ENCODE measurements at places on chromosomes 2 and 18.

DNA sequence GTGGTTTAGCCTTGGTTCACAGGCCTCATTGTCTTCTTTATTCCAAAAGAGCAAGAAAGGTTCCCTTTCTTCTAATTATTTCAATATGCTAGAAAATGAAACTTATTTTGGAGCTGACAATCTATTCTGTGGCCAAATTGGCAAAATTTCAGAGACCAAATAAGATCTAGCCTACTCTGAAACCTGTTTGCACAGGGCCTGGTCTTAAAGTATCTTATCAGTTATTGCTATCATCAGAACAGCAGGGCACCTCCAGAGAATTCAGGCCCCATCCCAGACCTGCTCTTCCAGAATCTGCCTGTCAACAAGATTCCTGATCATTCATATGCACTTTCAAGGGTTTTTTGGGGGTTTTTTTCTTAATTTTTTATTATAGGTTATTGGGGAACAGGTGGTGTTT is 198.7 kb downstream of the ANAPC1 start:
- peak; percentile 43 for DNase-seq

GRCh38 chr18:77407733-77408132 is 158.1 kb downstream of the GALR1 start:
- no peak for DNase-seq

DNA sequence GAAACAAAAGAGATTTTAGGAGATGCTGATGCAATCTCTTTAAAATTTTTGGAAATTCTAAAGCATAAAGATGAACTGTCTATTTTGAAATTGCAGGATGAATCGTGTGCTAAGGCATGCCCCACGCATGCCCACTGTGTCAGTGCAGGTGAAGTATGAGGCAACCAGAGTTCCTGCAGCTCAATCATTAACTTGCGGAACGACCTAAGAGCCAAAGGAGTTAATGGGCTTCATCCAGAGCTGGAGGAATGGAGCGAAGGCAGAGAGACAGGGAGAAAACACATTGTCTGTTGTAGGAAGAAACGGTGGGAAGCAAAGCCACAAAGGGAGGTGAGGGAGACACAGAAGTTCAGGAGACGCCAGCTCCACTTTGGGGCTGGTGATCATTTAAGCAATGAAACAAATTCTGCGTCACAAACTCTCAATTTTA is 265.2 kb downstream of the CCDC85A start:
- DNase-seq = no peak

- DNase-seq = peak; percentile 89
Observed at GRCh38 chr2:73018188-73018825, 53.2 kb downstream of the SFXN5 start.

GRCh38 chr2:205610437-205610836 is 71.9 kb upstream of the NRP2 start:
- DNase-seq = no peak

- no peak for DNase-seq
Observed at GRCh38 chr2:119879502-119879901, 119.8 kb downstream of the PTPN4 start.

DNA sequence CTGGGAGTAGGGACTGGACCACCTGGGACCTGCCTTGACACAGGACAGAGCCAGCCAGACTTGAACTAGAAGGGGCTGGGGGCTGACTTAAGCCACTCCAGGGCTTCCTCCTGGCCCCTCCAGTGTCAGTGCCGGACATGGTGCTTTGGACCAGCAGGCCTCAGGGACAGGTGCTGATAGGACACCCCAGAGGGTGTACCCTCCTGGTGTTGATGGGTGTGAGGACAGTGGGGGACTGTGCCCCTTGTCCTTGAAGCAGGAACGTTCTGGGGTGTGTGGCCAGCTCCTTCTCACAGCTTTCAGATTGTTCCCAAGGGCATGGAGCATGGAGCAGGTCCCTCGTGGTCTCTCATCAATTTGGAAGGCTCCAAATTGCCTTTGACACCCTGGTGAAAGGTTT is 6.8 kb downstream of the MAL start:
- no peak for DNase-seq

GRCh38 chr2:159616286-159616701 is at the start of gene BAZ2B:
Gene BAZ2B, minus strand, starts transcription at chr2:159616548. Its CDS starts 137,829 bp downstream, at chr2:159478719.
- peak; percentile 72 for DNase-seq

- no peak for DNase-seq
Observed at GRCh38 chr18:335733-336132, 67.9 kb upstream of the THOC1 start.

DNA sequence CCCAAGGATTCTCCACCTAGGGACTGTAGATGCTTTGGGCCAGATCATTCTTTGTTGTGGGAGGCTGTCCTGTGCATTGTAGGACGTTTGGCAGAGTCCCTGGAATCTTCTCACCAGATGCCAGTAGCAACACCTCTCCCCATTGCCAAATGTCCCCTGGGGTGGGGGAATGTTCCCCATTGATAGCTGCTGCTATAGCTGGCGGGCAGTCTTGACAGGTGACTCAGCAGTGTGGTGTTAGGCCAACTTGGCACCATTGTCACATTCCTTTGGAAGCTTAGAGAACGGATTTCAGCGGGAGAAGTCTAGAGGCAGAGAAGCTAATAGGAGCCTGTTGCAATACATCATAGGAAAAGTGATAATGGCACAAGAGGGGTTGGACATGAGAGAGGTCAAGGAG is 495.7 kb upstream of the SMIM21 start:
- DNase-seq = peak; percentile 43

DNA sequence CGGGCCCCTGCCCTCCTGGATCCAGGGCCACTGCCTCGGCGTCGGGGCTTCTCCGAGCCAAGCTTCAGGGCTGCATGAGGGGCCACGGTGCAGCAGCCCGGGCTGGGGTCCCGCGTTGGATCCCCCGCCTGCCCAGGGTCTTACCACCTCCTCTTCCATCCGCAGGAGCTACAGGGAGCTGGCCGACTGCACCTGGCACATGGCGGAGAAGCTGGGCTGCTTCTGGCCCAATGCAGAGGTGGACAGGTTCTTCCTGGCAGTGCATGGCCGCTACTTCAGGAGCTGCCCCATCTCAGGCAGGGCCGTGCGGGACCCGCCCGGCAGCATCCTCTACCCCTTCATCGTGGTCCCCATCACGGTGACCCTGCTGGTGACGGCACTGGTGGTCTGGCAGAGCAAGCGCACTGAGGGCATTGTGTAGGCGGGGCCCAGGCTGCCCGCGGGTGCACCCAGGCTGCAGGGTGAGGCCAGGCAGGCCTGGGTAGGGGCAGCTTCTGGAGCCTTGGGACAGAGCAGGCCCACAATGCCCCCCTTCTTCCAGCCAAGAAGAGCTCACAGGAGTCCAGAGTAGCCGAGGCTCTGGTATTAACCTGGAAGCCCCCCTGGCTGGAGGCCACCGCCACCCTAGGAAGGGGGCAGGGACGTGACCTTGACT is 52.1 kb downstream of the RAMP1 start:
- DNase-seq = no peak

DNA sequence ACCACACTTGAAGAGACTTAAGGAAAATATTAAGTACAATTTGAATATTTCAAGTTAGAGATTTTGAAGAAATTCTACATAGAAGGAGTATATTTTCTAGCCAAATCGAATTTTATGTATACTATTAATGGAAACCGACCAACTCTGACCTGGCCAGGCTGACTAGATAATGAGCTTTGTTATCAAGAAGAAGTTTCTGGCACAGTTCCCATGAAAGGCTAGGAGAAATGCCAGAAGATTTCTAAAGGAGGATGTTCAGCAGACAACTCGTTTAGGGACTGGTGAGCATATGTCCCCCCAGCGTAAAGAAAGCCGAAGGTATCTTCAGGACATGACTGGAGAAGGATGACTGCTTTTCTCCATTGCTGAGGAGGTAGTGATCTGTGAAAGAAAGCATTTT is 127.3 kb downstream of the DIS3L2 start:
- no peak for DNase-seq

GRCh38 chr2:225620227-225620626 is 220.7 kb downstream of the NYAP2 start:
- DNase-seq = no peak

- no peak for DNase-seq
Observed at GRCh38 chr2:218079943-218080913, 11.2 kb downstream of the RUFY4 start.

DNA sequence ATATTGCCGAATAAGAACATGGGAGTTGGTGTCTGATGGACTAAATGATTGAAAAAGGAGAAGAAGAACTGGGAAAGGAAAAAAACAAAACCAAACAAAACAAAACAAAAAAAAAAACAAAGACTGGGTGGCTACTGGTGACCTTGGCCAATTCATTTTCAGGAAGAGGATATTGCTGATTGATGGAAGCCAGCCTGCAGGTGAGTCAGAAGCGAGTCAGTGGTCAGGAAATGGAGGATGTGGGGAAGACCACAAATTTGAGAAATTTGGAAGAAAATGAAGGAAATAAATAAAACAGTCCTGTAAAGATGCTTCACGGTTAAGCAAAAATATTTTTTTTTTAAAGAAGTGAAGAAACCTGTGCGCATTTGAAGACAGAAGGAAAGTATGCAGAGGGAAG is 296.9 kb downstream of the ZNF521 start:
- DNase-seq = no peak

DNA sequence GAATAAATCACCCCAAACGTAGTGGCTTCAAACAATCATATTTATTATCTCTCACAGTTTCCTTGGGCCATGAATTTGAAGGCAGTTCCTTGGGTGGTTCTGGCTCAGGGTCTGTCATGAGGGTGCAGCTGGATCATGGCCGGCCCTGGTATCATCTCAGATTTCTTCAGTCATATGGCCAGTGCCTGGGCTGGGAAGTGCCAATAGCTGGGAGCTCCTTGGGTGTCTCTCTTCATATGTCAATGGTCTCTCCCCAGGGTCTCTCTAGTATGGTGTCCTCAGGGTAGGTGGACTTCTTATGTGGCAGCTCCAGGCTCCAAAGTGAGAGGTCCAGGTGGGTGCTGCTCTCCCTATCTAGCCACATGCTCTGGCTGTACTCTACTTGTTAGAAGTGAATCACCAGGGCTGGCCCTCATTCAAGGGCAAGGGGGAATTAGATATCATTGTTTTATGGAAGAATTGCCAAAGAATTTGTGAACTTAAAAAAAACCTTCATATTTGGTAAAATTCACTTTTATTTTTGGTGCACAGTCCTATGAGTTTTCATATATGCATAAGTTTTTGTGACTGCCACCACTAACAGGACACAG is 15.4 kb downstream of the FHOD3 start:
- peak; percentile 33 for DNase-seq

DNA sequence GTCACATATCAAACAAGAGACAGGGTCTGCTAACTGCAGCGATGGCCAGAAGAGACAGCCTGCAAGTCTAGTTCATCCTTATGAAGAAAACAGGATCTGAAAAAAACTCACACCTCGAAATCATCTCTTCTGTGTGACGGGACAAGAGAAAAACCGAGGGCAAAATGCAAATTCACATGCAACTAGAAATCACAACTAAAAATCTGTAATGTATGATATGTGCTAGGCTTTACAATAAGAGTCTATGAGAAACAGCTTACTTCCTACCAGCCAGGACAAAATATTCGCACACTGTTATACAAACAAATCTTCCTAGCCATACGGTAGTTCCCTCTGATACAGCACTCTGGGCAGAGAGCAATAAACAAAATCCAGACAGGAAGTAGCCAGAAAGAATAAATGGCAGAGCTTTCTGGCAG is 48.8 kb downstream of the ANKRD44 start:
- peak; percentile 27 for DNase-seq

- DNase-seq = no peak
Observed at GRCh38 chr2:204239411-204240165, 303.0 kb downstream of the ICOS start.

GRCh38 chr2:92072461-92073035 is 2798.7 kb upstream of the TEKT4 start:
- DNase-seq = no peak

DNA sequence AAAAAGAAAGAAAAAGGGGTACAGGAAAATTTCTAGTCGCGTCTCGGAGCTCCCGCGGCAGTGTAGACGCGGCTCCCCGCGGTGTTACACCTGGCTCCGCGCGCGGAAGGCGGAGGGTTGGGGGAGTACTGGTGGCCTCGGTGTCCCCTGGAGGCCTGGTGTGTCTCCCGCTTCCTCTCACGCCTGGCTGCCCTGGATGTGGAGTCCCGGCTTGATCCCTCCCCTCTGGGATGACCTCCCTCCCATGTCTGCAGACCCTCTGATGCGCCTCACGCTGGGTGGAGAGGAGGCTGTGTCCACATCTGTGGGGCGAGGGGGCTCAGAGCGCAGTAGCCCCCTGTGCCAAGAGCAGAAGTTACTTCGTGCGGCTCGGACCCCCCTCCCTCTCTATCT is 1.2 kb downstream of the KIF5C start:
- DNase-seq = no peak

DNA sequence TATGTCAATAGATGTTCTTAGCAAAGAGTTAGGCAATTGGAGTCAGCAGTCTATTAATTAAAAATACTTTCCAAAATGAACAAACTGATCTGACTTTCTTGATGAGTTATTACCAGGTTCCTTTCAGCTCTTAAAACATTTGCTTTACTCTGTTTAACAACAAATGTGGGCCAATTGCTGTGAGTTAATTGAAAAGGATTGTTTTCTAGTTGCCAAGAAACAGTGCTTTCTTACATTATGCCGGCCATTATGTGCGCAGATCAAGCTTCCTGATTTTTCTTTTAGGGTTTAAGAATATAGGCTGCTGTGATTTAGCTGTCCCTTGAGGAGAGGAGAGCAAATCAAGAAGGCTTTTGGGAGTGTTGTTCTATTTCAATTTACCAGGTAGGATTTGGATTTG is 50.5 kb upstream of the ITPRID2 start:
- DNase-seq = no peak

- DNase-seq = no peak
Observed at GRCh38 chr18:79506191-79507075, 110.7 kb downstream of the NFATC1 start.

All from fibroblast of gingiva (primary cell).